T-cell (primary cell): ENCODE measurements at places on chromosomes 11 and 22.

DNA sequence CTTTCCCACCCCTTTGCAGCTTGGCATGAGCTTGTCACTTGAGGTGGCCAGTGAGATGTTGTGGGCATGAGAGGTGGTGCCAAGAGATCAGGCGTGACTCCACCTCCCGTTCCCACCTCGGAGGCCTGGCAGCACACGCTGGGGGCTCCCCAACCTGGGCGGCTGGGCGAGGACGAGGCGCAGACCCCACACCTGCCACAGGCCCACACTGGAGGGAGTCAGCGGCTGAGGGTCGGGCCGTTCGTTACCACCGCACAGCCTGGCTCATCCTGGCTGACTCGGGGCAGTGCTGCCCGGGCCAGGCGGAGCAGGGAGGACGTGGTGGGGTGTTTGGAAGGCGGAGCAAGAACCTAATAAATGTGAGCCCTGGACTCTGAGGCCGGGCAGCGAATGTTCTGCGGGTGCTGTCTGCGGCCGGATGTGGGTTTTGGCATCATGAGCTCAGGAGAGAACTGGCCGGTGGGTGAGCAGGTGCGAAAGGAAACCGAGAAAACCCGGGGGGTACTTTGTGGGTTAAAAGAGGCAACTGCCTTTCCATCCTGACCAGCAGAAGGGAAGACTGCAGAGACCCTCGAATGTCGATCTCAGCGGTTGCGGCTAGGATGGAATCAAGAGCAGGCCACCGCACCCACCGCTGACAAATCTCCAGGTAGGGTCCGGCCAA is 10.2 kb upstream of the IFITM3 start:
- DNase-seq: no peak
- no peak overlapping the region for H3K27ac ChIP-seq
- H3K27me3 ChIP-seq: no peaks in the 10 kb centered on the region
- no peaks in the 10 kb centered on the region for H3K36me3 ChIP-seq

- peak overlapping the region; percentile 85 for H3K4me3 ChIP-seq
- H3K27me3 ChIP-seq: no peaks in the 10 kb centered on the region
- H3K36me3 ChIP-seq: peaks cover 3% of the 10 kb centered on the region
- peak; percentile 26 for DNase-seq
Observed at GRCh38 chr22:40855979-40856512, 393 bp downstream of the ST13 start.

GRCh38 chr11:776561-777287 is 563 bp downstream of the GATD1 start:
- no peak overlapping the region for H3K27ac ChIP-seq
- H3K4me3 ChIP-seq: peak overlapping the region; percentile 61
- H3K4me1 ChIP-seq: peaks cover 41% of the 10 kb centered on the region
- H3K27me3 ChIP-seq: no peaks in the 10 kb centered on the region
- H3K36me3 ChIP-seq: peaks cover 13% of the 10 kb centered on the region

DNA sequence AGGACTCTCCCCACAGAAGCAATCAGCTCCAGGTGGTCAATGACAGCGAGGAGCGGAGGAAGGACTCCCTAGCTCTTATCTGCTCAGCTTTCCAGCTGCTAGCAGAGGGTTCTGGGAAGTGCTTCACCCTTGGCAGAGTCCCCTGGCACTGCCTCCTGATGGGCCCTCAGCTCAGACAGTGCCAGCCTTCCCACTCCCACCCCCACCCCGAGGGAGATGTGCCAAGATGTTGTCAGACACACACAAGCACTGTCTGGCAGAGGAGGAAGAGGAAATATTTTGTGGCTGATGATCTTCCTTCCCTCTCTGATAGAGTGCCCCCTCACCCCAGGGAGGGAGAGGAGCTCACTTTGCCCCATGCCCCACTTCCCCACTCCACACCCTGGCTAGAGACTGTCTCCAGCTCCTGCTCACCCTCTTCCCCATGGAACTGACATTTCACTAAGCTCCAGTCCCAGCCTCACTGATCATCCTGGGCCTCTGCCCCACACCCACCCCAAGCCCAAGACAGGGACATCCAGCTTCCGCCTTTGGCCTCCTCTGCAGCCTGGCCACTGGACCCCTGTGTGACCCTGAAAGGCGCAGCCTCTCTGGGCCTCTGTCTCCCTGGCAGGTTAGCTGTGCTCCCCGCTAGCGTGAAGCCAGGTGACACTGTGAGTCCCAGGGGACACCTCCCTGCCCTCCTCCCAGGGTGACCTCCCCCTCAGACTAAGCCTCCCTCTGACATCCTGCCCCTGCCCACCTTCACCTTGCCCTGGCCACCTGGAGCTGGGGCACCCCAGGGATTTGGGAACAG is 44.5 kb downstream of the SLCO2B1 start:
- DNase-seq: no peak
- H3K36me3 ChIP-seq: no peaks in the 10 kb centered on the region
- no peak overlapping the region for H3K4me3 ChIP-seq
- H3K4me1 ChIP-seq: no peaks in the 10 kb centered on the region

GRCh38 chr11:24199461-24199860 is 297.4 kb upstream of the LUZP2 start:
- no peaks in the 10 kb centered on the region for H3K4me1 ChIP-seq
- no peak overlapping the region for H3K27ac ChIP-seq
- no peak overlapping the region for H3K4me3 ChIP-seq
- H3K27me3 ChIP-seq: no peaks in the 10 kb centered on the region
- no peaks in the 10 kb centered on the region for H3K36me3 ChIP-seq

- no peaks in the 10 kb centered on the region for H3K27me3 ChIP-seq
- H3K36me3 ChIP-seq: peaks cover 60% of the 10 kb centered on the region
- no peak overlapping the region for H3K4me3 ChIP-seq
- peaks cover 88% of the 10 kb centered on the region for H3K4me1 ChIP-seq
- DNase-seq: no peak
Observed at GRCh38 chr11:35151241-35151640, 12.3 kb downstream of the CD44 start.

GRCh38 chr11:63906585-63906984 is 10.4 kb downstream of the RCOR2 start:
- no peak overlapping the region for H3K27ac ChIP-seq
- H3K4me3 ChIP-seq: no peak overlapping the region

DNA sequence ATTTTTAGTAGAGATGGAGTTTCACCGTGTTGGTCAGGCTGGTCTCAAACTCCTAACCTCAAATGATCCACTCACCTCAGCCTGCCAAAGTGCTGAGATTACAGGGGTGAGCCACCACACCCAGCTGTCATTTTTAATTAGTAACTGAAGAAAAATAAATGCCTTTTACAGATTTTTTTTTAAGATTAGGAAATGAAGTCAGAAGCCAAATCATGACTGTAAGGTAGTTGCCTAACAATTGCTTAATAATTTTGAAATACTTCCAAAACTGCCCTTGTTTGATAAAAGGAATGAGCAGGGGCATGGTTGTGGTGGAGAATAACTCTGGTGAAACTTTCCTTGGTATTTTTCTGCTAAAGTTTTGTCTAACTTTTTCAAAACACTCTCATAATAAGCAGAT is 98.9 kb upstream of the SLC5A12 start:
- no peak for DNase-seq
- H3K27ac ChIP-seq: no peak overlapping the region
- H3K27me3 ChIP-seq: no peaks in the 10 kb centered on the region
- no peaks in the 10 kb centered on the region for H3K4me1 ChIP-seq
- no peaks in the 10 kb centered on the region for H3K36me3 ChIP-seq
- no peak overlapping the region for H3K4me3 ChIP-seq

GRCh38 chr11:85299258-85299942 is 327.7 kb downstream of the DLG2 start:
- no peak for DNase-seq
- no peaks in the 10 kb centered on the region for H3K4me1 ChIP-seq
- H3K27me3 ChIP-seq: no peaks in the 10 kb centered on the region
- H3K36me3 ChIP-seq: no peaks in the 10 kb centered on the region
- H3K4me3 ChIP-seq: no peak overlapping the region

- H3K4me3 ChIP-seq: no peak overlapping the region
- H3K27me3 ChIP-seq: no peaks in the 10 kb centered on the region
Observed at GRCh38 chr22:46233231-46233630, 16.9 kb downstream of the CDPF1 start.

DNA sequence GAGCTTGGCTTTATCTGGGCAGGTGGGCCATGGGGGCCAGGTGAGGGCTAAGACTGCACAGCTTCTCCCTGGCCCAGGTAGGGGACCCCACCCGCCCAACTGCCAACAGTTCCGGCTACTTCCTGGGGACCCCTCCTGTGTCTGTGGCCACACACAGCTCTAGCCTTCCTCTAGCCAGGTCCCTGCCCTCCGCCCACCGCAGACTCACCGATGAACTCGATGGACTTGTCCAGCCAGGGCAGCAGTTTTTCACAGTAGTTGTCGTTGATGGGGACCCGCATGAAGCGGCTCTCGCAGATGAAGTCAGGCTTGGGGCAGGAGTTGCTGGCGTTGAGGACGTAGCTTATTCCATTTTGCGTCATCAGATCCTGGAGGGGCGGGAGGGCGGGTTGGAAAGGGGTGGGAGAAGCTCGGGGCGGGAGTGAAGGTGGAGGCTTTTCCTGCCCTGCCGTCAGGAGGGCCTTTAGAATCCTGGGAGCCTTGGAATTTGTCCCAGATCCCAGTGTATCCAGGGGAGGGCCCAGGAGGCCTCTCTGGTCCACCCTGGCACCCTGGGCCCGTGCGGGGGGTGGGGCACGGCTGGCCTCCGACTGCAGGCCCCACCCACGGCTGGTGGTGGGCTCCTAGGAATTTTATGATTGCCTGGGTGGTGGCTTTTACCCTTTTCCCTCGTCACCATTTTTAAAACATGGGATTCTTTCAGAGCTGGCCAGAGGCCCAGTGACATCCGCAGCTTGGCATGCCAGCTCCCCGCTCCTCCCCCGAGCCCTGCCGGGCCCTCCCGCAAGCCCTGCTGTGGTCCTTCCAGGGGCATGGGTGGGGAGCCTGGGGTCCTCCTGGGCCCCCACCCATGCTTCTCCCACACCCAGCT is 13.9 kb downstream of the DUSP8 start:
- H3K27ac ChIP-seq: no peak overlapping the region
- H3K36me3 ChIP-seq: no peaks in the 10 kb centered on the region
- no peaks in the 10 kb centered on the region for H3K4me1 ChIP-seq
- DNase-seq: no peak
- no peak overlapping the region for H3K4me3 ChIP-seq

- H3K4me1 ChIP-seq: no peaks in the 10 kb centered on the region
- no peaks in the 10 kb centered on the region for H3K36me3 ChIP-seq
- H3K27ac ChIP-seq: no peak overlapping the region
- DNase-seq: no peak
Observed at GRCh38 chr22:27662359-27663301, 138.9 kb downstream of the MN1 start.

DNA sequence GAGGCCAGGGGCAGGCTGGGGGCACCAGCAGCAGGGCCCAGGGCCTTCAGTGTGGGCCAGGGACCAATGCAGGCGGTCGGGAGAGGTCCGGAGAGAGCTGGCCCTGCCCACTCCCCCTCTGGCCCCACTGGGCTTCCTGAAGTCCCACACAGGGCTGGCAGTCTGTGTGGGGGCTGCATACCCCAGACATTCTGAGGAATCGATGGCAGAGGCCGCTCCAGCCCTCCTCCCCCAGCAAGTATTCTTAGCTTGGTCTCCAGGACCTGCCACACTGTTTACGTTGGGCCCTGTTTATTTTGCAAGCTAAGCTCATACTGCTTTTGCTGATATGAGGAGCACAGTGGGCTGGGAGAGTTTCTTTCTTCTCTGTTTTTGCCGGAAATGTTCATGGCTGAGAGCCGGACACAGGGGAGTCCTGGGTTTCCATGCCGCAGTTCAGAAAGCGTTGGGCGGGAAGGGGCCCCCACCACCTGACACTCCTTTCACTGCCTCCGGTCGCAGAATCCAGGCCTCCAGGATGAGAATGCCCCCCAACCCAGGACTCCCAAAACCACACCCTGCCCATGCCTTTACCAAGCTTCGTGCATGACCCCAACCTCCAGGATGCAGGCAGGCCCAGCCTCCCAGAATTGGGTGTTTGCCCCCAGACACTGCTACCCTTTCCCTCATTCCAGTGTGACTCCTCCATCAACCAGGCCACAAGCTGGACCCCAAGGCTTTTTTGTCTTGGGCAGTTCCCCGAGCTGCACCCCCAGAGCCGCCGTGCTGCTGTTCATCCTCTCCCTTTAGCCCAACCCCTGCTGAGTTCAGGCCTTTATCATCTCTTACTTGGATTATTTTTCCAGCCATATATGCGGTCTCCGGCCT is 81.8 kb upstream of the KCNQ1OT1 start:
- no peak overlapping the region for H3K4me3 ChIP-seq
- DNase-seq: no peak
- H3K4me1 ChIP-seq: no peaks in the 10 kb centered on the region
- H3K27me3 ChIP-seq: no peaks in the 10 kb centered on the region

DNA sequence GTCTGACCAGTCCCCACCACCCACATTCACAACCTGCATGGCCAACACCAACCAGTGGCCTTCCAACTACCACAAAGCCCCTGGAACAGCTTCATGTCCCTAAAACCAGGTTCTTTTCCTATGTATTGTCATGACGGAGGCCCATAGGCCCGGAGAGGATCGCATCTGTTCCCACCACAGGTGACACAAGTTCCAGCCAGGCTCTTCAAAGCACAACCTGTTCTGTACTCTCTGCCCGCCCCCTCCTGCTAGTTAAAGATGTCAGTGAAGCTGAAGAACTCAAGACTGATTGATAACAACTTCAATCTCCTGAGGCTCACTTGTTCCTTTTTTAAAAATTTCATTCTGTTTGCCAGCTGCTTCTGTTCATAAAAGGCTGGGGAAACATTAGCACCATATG is 121.1 kb upstream of the GUCY1A2 start:
- no peaks in the 10 kb centered on the region for H3K4me1 ChIP-seq
- H3K27me3 ChIP-seq: no peaks in the 10 kb centered on the region
- no peak for DNase-seq
- no peak overlapping the region for H3K27ac ChIP-seq

GRCh38 chr22:30294066-30294465 is 4.8 kb upstream of the CASTOR1 start:
- no peaks in the 10 kb centered on the region for H3K27me3 ChIP-seq
- H3K4me3 ChIP-seq: no peak overlapping the region
- H3K4me1 ChIP-seq: peaks cover 66% of the 10 kb centered on the region
- DNase-seq: no peak
- H3K27ac ChIP-seq: no peak overlapping the region

DNA sequence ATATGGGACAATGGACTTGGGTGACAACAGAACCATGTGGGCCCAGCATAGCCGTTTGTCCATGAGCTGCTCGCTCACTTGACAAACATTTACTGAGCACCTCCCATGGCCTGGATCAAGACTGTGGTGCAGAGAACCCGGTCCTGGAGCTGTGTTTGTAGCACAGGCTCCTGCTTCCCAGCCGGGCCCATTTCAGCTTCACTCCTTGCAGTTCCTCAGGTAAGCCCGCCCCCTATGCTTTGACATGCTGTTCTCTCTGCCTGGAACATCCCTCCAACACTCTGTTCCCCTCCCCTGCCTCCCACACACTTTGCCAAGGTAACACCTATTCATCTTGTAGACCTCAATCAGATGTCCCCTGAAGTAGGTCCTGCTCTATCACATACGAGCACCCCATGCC is 19.3 kb upstream of the IGSF22 start:
- DNase-seq: no peak
- H3K4me1 ChIP-seq: no peaks in the 10 kb centered on the region
- H3K27me3 ChIP-seq: no peaks in the 10 kb centered on the region
- no peak overlapping the region for H3K27ac ChIP-seq
- H3K4me3 ChIP-seq: no peak overlapping the region
- H3K36me3 ChIP-seq: no peaks in the 10 kb centered on the region

- no peak overlapping the region for H3K27ac ChIP-seq
- H3K36me3 ChIP-seq: no peaks in the 10 kb centered on the region
- H3K4me3 ChIP-seq: no peak overlapping the region
- H3K4me1 ChIP-seq: no peaks in the 10 kb centered on the region
Observed at GRCh38 chr11:106983261-106983660, 35.0 kb downstream of the GUCY1A2 start.
